ENCODE measurements at places on chromosomes 7 and 10.

DNA sequence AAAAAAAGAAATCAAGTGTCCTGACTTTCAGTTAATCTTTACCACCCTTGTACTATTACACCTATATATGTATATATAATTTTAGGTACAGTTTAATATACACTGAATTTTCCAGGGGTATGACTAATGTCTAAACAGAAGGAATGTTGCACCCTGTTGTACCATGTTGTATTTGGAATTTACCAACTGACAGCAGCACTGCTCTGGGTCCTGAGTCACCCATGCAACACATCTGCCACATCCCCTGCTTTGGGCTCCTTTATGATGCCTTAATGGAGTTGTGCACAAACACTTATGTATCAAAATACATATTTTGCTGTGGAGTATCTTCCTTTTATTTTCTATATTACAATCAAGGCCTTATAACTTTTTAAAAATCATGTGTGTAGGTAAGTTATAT is 21.2 kb downstream of the YAE1 start:
- no peak for DNase-seq

DNA sequence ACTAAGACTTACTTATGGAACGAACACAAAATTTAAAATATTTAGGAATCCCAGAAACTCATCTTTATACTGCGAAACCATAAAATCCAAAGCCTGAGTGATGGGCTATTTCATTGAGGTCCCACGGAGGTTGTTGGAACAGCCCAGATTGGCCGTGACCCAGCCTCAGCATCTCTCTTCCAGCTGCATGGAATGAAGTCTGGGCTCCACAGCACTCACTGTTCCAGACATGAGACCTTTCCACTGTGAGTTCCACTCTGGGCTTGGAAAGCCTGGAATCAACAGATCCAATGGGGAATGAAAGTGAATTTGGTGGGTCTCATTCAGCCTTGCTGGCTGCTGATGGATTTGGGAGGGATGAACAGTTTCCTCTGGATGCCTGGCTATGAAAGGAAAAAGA is 184.9 kb downstream of the EMX2 start:
- no peak for DNase-seq

- no peak for DNase-seq
Observed at GRCh38 chr7:93119191-93119905, 1.6 kb upstream of the SAMD9 start.

DNA sequence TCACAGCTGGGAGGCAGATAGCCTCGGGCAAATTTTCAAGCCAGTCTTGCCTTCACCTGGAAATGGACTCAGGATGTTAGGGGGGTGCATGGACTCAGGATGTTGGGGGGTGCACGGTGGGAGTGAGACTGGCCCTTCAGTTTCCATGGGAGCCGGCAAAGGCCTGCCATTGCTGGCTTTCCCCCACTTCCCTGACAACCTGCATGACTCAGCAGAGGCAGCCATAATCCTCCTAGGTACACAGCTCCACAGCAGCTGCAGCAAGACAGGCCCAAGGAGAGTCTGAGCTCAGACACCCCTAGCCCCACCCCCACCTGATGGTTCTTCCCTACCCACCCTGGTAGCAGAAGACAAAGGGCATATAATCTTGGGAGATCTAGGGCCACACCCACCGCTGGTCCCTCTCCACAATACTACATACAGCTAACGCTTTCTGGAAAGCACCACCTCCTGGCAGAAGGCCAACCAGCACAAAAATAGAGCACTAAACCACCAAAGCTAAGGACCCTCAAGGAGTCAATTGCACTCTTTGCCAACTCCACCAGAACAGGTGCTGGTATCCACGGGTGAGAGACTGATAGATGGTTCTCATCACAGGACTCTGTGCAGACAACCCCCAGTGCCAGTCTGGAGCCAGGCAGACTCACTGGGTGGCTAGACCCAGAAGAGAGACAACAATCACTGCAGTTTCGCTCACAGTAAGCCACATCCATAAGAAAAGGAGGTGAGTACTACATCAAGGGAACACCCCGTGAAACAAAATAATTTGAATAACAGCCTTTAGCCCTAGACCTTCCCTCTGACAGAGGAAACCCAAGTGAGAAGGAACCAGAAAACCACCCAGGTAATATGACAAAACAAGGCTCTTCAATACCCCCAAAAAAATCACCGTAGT is 18.3 kb downstream of the C7orf25 start:
- no peak for DNase-seq

DNA sequence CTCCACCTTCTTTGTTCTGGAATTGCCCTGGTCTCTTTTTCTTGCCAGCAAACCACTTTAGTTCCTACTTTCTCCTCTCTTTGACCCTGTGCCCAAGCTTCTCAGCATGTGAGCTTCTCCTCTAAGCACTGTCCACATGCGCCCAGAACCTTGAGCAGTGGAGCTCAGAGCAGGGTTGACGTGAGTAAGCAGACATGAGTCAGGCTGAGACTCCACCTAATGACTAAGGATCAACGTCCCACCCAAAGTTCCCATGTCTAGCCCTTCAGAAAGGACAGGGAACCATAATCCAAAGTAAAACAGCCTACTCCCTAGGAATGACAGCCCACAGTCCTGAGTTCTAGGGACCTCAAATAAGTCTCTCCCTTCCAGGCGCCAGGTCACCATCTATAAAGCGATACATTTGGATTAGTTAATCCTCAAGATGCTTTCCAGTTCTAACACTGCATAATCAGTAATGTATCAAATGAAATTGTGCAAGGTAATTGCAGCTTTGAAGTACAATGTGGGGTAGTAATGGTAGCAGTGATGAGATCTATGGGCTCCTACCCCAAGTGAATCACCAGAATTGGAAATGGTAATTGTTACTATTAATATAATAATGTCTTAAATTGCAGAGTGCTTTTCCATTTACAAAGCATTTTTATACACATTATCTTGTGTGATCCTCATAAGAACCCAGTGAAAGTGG is 44.5 kb downstream of the KCNMA1 start:
- no peak for DNase-seq

GRCh38 chr7:50771120-50772002 is 11.3 kb downstream of the GRB10 start:
- DNase-seq: no peak

DNA sequence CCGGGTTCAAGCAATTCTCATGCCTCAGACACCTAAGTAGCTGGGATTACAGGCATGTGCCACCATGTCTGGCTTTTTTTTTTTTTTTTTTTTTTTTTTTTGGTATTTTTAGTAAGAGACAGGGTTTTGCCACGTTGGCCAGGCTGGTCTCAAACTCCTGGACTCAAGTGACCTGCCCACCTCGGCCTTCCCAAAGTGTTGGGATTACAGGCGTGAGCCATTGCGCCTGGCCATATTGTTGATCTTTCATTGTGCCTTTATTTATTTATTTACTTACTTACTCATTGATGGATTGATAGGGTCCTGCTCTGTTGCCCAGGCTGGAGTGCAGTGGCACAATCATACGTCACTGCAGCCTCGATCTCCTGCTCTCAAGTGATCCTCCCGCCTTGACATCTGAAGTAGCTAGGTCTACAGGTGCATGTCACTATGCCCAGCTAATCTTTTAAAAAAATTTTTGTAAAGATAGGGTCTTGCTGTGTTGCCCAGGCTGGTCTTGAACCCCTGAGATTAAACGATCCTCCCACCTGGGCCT is 30.4 kb downstream of the SVIL start:
- DNase-seq: no peak

DNA sequence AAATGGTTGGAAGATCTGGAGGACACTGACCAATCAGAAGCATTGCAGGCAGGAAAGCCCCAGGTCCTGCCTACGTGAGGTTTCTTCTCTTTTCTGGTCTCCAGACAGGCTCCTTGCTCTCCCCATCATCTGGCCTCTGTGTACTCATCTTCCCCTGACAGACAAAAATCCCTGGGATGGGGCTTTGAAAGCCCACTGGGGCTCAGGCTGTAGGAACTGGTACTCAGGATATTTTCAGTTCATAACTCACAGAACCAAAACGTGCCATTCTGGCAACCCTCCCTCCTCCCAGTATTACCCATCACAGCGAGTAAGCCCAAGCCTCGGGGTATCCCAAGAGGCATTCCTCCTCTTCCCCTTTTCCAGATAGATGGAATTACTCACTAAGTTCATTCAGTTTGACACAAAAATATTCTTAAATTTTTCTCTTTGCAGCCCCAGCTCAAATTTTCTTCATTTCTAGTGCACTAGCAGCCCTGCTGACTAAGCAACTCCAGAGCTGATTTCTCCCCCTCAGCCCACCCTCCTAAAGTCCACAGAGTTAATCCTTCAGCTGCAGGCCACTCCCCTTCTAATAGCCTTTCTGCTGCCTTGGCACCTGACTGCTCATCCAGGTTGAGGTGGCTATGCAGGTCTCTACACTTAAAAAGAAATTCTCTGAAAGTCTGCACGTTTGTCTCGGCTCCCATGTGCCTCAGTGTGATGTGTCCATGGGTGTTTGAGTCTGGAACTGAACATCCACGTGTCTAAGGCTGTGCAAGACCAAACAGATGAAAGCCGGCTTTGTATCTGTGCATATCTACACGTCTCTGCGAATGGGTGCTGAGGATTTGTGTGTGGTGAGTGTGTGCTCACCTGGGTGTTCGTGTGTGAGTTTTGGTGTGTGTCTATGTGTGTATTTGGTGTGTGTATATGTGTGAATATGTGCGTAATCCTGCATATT is 331.4 kb downstream of the CCSER2 start:
- no peak for DNase-seq

GRCh38 chr10:94133239-94133638 is 139.5 kb downstream of the PLCE1 start:
- no peak for DNase-seq

DNA sequence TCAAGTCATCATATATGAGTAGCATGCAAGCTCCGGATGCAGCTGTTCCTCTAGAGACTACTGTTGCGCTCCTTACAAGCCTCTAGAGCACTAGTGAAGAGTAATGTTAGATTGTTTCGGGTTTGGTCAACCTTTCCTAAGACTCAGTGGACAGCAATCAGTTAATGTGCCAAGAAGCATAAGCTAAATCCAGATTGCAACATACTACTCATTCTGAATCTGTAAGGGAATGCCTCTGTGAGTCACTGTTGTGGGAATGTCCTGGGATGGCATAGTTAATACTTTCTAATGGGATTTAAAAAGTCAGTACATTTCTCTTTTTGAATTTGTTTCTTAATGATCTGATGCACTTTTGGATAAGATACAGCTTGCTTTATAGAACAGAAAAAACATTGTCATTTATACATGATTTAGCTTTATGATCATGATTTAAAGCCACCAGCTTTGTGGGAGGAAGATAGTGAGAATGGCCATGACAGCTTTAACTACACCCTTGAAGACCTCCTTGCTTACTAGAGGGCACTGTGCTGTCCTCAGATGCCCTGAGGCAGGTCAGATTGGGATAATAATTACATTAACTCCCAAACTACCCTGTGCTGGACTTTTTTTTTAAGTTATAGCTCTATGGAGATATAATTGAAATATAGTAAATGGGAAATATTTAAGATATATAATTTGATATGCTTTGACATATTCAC is 138.4 kb downstream of the SDK1 start:
- no peak for DNase-seq

DNA sequence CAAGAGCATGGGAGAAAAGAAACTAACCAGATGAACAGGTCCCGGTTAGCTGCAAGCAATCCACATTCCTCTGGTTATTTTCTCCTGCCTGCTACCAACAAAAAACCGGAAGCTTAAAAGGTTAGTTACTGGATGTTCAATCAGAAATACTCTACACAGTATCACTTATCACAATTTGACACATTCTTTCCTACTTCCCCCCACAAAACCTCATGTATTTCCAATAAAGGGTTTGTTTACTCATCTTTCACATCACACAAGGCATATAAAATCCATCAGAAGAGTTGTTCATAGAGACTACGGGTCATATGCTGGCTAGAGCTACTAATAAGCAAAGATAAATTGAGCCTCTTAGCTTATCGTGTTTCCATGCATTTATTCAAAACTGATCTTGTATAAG is 4.8 kb downstream of the SLC25A28 start:
- DNase-seq: no peak

- no peak for DNase-seq
Observed at GRCh38 chr10:54985732-54986131, 184.7 kb upstream of the PCDH15 start.

All from CD4-positive, alpha-beta T cell treated with Interferon alpha-2 for 1 hour (primary cell).